ENCODE measurements at places on chromosomes 13 and 19.

- no peak for DNase-seq
These were observed 1703.6 kb upstream of the PRR20A start for GRCh38 chr13:55437162-55437561.

- no peak for DNase-seq
These were observed 52.1 kb downstream of the ZNRF4 start for GRCh38 chr19:5507065-5507909.

DNA sequence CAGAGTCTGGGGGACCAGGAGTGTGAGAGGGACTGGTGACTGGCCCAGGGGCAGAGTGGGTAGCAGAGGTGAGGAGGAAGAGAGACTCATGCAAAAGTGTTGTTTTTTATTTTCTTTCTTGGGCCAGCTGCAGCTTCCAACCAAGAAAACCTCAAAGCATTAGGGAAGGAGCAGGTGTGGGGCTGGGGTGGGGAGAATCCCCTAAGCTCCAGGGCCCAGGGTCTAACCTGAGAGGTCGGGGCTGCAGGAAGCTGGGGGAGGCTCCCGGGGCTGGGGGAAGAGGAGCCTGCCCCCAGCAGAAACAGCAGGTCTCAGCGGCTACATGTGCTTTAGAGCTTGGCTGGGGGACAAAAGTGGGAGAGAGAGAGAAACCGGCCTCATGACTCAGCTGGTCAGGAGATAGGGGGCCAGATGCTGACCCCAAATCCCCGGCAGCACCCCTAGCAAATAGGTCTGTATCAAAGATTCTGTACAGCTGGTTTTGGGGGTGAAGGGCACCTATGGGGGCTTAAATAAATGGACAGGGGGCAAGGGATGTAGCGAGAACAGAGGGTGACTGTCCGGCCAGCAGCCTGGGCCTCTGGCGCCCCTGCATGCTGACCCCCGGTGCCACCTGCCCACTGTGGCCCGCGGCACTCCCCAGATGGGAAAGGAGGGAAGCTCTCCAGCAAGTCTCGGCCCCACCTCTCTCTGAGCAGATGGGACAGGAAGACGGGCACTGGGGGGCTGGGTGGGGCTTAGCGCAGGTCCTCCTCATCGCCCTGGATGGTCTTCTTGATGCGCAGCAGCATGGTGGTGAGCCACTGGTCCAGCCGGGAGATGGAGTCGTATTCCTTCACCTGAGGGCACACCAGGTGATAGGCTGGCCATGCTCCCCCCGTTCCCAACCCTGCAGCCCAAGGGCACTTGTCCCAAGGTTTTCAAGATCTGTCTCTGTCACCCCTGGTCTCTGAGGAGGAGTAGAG, 3.8 kb upstream of the KPTN start:
- DNase-seq, result no peak

DNA sequence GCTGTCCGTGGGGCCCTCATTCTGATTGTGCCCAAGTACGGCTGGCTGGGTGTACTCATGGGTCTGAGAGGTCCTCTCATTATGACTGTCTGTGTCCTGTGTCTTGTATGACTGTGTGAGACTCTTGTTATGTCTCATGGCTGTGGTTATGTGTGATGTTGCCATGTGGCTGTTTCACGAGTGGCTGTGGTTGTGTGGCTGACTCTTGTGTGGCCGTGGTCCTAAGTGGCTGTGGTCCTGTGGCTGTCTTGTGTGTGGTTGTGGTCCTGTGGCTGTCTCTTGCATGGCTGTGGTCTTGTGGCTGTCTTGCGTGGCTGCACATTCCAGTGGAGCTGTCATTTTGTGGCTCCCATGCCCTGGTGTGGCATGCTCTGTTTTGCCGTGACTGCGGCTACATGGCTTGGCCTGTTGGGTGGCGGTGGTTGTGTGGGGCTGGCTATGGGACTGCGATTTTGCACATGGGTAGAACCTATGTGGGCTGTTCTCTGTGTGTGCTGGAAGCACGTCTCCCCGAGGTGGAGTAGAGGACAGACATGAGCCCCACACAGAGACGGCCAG, 2.5 kb downstream of the LYL1 start:
- DNase-seq, result no peak

DNA sequence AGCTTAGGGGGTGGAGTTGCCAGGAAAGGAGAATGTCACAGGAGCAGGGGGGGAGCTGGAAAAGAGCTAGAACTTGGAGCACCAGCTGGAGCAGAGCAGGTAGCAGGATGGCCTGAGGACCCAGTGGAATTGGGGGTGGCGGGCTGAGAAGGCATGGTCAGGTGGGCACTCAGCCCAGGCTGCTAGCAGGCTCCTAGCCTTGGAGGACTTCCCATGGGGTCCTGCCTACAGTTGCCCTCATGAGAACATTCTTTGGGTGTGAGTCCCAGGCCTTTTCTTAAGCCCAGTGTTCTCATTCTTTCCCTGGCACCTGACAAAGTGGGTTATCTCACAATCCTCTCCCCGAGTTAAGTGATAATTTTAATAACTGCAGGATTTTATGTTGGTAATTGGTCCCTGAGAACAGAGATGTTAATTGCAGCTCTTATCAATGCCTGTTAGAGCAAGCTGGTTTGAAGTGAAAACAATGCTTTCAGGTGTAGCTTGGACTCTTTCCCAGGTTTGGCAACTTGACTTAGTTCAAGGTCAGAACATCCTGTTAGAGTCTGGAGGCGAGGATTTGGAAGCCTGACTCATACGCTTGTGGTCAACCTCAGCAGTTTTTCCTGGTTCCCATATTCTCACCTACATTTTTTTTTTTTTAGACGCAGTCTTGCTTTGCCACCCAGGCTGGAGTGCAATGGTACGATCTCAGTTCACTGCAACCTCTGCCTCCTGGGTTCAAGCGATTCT, 18.1 kb upstream of the OLFM4 start:
- no peak for DNase-seq

GRCh38 chr13:39106216-39107005, 68.2 kb downstream of the NHLRC3 start:
- DNase-seq, result peak; percentile 13

GRCh38 chr13:26423629-26424028, 133.9 kb upstream of the WASF3 start:
- DNase-seq, result no peak

DNA sequence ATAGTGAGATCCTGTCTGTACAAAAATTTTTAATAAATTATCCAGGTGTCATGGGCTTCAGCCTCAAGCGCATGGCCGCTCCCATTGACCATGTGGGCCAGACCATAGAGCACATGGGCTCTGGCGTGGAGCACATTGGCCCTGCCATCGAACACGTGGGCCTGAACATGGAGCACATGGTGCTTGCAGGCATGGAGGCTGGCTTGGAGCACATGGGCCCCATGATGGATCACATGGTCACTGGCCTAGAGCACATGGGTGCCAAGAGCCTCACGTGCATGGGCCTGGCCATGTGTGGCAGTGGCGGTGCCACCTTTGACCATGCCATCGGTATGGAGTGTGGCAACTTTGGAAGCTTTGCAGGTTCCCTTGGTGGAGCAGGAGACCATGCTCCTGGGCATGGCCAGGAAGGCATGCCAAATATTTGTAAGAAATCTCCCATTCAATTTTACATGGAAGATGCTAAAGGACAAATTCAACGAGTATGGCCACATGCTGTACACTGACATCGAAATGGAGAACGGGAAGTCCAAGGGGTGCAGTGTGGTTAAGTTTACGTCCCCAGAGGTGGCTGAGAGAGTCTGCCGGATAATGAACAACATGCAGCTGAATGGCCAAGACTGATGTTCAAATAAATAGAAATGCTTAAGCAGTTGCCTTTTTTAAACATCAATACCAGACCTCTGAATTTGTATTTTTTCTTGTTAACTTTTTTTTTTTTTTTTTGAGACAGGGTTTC, 21.3 kb upstream of the SLC1A5 start:
- no peak for DNase-seq

GRCh38 chr13:110563463-110563774, 1.9 kb upstream of the RAB20 start:
- no peak for DNase-seq

DNA sequence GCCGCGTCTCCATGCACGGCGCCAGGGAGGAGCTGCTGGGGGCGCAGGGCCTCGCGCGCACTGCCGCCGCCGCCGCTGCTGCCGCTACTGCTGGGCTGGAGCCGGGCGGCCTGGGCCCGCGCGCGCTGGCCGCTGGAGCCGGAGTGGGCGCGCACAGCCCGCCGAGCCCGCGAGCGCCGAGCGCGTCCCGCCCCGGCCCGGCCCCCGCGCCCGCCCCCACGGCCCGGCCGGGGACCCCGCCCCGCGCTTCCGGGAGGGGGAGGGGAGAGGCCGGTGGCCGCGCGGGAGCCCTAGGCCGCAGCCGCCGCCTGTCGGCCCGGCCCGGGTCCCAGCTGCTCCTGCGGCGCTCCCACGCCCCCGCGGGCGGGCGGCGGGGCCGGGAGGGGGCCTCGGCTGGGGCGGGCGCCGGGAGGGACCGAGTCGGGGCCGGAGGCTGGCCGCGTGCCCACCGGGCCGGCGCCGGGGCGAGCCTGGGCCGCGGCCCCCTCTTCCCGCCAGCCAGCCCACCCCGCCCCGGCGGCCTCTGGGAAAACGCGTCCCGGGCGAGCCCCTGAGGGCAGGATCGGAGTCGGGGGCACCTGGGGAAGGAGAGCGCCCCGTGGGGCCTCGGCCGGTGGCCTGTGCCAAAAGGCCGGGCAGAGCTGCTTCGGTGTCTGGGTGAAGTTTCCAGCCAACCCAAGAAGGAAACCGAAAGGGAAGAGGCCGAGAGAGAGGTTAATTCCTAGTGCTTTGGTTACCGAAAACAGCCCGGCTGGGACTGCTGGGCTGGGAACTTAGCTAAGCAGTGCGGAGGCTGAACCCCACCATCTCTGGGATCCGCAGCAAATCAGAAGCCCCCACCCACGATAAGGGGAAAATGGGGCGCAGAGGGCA, at the start of gene STK24:
Gene STK24, minus strand, starts transcription at position 145 of the 873 bp plus-strand sequence. CDS start 321 bp downstream, outside the sequence.
- DNase-seq, result no peak

DNA sequence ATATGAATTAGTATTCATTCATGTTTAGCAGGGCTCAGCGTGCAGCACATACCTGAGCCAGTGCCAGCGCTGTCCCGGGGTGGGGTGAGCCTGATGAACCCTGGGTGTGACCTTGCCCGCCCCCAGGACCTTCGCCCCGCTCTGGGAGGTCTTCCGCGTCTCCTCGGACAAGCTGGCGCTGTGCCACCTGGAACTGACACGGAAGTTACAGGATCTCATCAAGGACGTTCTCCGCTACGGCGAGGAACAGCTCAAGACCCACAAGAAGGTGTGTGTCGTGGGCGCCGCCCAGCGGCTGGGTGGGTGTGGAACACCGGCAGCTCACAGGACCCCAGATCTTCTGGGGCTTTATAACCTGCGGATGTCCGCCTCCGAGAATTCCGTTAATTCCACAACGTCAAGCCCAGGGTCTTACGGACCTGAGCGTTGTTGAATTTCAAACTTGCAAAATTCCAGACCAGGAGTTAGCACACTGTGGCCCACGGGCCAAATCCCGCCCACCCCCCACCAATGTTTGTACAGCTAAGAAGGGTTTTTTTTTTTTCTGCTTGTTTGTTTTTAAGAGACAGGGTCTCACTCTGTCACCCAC, 15.4 kb downstream of the FCHO1 start:
- peak; percentile 30 for DNase-seq

- no peak for DNase-seq
These were observed 86.7 kb upstream of the TNFSF11 start for GRCh38 chr13:42487221-42487620.

DNA sequence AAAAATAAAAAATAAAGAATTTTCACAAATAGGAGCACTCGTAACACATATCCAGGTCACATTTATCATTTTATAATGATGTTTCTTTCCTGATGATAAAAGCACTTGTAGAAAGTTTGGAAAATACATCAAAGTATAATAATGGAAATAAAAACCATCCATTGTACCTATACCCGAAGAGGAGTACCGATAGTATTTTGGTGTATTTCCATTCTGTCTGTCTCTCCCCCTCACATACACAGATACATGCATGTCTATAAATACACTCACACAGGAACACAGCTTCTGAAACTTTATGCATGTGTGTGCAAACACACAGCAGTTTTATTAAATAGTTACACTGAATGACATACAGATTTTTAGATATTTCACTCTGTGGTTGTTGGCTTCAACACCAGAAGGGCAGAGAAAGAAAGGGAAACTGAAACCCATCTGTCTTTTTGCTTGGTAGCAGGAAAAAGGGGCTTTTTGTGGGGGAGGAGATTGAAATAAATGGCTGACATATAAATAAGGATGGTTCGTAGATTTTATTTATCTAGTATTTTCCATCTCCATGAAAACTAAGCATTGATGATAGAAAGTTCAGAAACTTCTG, 114.8 kb downstream of the LRCH1 start:
- no peak for DNase-seq

GRCh38 chr19:57068921-57069697, 50.7 kb upstream of the USP29 start:
- DNase-seq, result no peak

DNA sequence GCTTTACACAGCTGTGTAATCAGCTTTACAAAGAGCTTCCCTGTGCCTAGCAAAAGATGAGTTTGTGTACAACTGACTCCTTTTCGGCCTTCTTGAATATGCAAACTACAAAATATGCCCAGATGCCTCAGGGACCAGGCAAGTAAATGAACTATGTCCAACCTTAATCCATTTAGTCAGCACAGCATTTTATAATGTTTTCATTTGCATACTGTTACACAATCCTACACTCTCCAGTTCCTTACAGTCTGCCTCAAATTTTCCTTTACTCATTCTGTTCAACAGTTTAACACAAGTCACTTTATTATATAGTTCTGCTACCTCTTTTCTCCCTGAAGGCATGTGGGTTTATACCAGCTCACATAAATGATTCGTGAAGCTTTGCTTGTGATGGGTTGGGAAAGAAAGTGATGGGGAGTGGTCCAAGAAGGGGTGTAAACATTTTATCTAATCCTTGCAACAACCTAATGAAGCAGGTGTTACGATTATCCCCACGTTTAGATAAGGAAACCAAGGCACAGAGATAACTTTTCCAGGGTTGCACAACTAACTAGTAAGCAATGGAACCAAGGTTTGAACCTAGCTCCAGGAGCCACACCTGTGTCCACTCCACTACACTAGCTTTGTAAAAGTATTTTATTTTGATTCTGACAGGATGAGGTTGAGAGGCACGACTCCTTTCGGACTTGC, 3.3 kb upstream of the USP12 start:
- DNase-seq, result no peak

DNA sequence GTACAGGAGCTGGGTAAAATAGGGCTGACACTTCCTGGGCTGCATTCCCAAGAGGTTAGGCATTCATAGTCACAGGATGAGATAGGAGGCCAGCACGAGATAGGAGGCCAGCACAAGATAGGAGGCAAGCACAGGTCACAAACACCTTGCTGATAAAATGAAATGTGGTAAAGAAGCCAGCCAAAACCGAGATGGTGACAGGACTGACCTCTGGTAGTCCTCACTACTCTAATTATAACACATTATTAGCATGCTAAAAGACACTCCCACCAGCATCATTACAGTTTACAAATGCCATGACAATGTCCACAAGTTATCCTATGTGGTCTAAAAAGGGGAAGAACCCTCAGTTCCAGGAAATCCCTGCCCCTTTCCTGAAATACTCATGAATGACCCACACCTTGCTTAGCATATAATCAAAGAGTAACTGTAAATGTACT, 20.9 kb upstream of the IGSF23 start:
- no peak for DNase-seq

- DNase-seq, result no peak
These were observed 96.0 kb downstream of the OLFM4 start for GRCh38 chr13:53124623-53125022.

Measured in DMS 273 treated with DMSO at 0.1 percent for 48 hours (cell line).